ENCODE measurements at places on chromosomes 6 and 20.

DNA sequence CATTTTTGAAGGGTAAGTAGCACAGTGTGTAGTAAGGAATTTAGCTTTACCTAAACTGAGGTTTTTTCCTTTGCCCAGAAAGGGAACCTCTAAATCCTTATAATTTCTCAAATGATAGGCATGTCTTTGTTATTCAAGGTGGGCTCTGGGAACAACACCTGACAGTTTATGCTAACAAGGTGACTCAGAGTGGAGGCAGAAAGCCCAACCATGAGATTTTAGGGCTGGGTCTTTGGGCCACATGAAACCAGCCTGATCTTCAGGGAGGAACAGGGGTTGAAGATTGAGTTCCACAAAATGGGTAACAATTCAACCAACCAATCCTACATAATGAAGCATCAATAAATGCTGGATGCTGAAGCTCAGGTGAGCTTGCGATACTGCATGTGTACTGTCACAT, 46.6 kb downstream of the PRSS35 start:
- no peak for DNase-seq

DNA sequence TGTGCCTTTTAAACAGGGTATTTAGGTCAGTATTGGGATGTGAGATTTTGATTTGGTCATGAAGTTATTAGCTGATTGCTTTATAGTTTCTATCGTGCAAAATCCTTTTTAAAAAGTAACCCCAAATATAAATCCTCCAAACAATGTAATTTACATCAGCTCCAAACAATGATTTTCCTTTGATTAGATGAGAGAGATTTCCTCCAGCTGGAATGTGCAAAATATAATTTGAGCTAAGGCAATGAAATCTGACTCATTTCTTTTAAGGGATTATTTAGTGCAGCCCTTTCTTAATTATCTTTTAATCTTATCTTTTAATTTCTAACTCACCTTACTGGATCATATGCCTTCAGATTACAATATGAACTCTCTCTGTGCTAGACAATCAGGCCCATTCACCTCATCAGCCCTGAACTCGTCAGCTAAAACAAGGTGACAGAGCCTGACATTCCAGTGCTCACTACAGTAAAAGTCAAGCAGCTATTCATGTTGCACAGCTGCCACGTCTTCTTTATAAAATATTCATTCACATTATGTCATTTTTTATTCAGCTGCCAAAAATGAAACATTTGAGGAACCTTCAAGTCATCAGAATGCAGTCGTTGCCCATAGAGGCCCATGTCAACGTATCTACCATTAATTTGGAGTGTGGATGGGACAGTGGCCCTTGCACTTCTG, 440.1 kb downstream of the CBLN4 start:
- DNase-seq, result no peak

GRCh38 chr6:142374091-142374770, 72.4 kb downstream of the ADGRG6 start:
- no peak for DNase-seq

DNA sequence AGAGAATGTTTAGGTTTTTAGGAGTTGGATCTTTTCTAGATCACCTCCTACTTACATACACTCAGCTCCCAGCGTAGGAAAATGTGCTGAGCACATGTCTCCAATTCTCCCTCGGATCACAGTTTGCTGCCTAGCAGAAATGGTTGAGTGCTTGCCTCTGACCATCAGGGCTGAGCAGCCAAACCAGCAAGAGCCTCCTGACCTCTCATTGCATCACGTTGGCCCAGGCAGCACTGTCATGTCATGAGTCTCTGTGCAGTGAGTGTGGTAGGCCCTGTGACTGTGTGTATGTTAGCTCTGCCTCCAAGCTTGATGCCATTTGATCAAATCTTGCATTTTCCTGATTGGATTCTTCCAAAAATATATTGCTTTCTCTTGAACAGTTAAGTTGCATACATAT, 112.0 kb downstream of the LRRC1 start:
- DNase-seq, result no peak

- no peak for DNase-seq
These were observed 88.4 kb upstream of the TAB2 start for GRCh38 chr6:149229096-149229495.

- DNase-seq, result no peak
These were observed 112.4 kb downstream of the TMEM242 start for GRCh38 chr6:157210954-157211353.

DNA sequence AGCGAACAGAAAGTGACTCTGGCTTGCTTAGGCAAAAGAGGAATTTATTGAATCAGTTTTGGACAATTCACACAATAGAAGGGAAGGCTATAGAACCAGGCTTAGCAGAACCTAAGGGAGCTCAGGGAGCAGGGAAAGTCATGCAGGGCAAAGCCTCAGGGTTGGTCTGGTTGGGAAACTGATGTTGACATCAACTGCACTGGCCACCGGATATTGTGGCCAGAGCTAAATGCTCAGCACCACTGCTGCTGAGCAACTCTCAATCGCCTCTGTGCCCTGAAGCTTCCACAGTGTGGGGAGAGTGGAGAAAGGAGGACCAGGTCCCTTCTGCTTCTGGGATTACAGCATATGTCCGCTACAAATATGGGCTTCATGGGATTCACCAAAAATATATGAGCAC, 93.3 kb upstream of the GCM1 start:
- DNase-seq, result no peak

DNA sequence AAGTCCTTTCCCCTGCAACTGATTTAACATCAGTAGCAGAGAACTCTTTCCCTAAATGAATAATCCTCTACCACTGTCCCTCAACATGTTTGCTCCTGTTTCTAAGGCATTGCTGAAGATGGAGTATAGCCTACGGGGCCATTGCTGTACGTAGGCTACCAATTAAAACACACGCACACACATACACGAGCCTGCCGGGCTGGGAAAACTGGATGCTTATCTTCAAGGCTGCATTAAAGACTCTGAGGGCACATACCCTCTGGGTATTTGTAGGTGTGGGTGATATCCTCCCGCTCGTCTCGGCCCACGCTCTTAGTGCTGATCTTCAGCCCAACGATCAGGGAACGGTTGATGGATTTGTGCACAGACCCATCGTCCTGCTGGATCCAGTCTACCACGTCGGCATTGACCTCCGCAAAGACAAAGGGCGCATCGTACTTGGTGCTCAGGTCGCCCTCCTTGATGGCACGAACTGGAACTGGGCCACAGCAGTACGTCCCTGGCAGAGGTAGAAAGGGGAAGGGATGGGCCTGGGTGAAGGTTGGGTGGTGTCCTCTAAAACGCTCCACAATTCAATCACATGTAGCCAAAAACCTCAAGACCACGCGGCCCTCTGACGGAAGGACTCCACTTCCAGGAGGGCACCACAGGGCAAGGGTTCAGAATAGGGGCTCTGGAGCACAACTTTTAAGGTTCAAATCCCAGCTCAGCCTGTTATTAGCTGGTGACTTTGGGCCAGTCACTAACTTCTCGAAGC, 25.7 kb downstream of the TGM2 start:
- DNase-seq, result no peak

- no peak for DNase-seq
These were observed 87.4 kb upstream of the TMEM181 start for GRCh38 chr6:158472447-158472846.

- no peak for DNase-seq
These were observed 60.6 kb downstream of the TRAM2 start for GRCh38 chr6:52516269-52516668.

DNA sequence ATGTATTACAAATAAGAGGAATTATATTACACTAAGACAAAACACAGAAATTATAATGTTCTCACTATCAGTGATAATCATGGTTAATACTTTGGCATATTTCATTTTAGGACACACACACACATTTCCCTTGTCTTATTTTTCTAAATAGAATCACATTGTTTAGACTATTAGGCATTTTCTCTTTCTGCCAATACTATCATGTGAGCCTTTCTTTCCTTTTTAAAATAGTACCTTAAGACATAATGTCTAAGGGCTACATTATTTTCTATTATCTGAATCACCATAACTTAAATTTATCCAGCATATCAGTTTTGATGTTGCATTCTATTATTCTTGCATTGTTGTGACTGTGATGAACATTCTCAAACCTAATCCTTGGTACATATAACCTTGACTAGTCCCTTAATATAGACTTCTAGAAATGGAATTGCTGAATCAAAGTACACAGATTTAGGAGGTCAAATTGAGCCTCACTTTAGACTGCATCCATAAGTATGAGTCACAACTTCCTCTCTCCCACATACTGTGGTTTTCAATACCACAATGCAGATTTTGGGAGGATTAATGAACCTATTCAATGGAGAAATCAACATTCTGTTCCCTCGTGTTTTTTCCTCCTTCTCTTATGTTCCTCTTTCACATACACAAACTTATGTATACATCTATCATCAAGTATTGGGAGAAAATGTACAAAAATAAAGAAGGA, 212.6 kb downstream of the MOXD1 start:
- DNase-seq, result no peak

DNA sequence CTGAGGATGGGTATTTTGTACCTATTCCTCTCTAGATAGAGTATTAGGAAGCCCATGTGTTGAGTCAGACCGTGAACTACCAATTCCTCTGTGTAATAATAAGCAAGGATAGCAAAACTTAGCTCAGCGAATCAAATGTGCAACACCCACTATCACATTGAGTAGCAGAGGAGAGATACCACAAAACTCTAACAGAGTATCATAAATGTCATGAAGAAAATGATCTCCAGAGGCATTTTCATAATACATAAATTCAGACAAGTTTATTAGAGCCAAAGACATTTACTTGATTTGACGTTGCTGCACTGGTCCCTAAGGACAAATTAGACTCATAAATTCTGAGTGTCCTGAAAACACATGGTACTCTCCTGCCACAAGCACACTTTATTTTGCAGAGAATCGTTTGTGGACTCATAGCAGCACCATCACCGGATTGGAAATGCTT, 245.2 kb downstream of the HAO1 start:
- no peak for DNase-seq

DNA sequence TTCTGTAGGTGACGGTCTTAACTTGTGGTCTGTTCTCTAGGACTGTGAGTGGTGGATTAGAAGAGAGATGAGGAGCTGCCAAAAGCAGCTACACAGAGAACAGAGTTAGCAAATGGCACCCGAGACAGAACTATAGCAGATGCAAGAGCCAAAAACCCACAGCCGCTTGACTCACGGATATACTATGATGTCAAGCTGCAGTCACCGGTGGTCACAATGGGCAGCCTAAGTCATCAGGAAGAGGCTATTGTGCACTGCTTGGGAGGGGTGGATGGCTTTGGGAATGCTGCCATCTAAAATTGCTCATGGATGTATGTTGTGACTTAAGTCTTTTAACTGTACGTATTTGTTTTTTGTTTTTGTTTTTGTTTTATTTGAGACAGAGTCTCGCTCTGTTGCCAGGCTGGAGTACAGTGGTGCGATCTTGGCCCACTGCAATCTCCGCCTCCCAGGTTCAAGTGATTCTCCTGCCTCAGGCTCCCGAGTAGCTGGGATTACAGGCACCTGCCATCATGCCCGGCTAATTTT, at the start of gene GTSF1L:
TSS of gene GTSF1L (minus strand) at position 192 of the 528 bp plus-strand sequence. CDS start 308 bp downstream, outside the sequence.
- DNase-seq, result no peak

DNA sequence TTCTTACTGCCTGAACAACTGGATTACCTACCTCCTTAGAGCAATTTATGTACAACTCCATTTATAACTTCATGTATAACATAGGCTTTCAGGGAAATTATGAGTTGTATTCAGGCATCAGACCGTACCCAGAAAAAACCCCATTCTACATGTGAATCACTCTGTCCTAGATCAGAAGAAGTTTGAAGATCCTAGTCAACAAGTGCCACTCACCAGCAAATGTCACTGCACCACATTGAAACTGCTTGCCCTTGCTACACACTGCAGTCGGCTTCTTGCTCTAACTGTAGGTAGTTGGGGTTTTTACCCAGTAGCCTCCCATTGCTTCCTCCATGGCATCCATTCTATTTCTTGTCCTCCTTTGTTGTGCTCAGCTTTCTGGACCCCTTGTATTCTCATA, 132.4 kb downstream of the DNAH8 start:
- DNase-seq, result no peak

DNA sequence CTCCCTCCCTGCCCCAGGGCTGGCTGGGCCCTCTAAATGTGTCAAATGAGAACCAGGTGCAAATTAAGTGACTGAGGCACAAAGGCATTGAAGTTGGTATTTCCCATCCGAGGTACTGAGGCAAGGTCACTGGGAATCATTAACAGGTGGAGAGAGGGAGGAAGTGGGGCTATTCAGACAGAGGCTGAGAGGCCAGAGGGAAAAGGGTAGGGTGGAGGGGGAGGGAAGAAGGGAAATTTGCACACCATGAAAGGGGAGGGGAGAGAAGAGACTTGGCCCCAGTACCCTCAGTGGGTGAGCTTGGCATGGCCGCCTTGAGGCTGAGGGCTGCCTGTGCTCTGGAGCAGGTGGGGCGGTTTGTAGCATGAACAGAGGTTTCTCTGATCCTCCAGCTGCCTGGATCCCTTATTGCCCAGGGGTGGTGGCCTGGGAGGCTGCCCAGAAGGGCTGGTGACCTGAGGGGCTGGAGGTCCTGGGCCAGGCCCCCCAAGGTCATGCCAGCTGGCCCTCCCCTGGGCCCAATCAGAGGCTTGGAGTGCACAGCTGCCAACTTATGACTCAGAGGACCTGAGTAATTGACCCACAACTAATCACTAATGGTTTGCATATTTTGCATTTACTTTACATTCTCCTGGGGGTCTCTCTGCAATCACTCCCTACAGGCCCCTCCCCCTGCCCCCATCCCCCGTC, 40.3 kb upstream of the ZFAND3 start:
- DNase-seq, result no peak

DNA sequence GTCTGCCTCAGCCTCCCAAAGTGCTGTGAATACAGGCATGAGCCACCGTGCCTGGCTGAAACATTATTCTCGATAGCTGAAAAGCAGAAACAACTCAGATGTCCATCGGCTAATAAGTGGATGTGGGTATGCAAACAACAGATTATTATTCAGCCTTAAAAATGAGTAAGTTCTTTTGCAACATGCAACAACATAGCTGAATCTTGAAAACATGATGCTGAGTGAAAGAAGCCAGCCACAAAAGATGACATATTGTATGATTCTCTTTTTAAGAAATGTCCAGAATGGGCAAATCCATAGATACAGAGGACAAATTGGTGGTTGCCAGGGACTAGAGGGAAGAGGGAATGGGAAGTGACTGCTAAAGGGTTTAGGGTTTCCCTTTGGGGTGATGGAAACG, 61.7 kb downstream of the RIOK1 start:
- no peak for DNase-seq

- no peak for DNase-seq
These were observed 189.0 kb upstream of the FOXA2 start for GRCh38 chr20:22773344-22773743.

DNA sequence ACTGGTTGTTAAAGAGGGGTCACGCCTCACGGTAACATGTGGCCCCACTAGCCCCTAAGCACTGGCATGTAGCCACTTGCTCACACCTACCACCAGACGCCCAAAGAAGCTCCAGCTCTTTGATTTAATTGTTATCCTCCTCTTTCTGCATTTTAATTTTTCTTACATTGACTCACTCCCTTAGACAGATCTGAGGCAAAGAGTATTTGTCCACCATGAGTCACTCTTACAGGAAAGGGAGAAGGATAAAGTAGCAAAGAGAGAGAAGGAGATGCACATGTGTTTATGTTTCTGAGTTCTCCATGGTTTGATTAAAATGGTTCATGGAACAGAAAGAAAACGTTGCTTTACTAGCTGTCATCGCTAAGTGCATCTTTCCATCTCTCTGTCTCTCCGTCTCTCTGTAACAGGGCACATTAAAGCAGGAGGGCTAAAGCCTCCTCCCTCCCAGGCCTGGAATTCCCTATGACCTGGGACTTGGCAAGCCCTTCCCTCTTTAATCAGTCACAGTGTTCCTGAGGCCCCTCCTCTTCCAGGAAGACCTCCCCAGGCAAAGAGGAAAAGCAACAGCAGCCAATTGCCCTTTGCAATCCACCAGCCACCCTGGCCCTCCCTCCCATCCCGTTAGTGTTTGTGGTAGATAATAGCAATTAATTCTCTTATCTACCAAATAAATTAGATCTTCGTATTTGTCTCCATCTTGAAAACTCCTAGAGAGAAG, 112.8 kb upstream of the TSHZ2 start:
- DNase-seq, result no peak
